Activated CD4-positive, alpha-beta T cell treated with anti-CD3 and anti-CD28 coated beads, Interleukin-2, Interleukin-6, amounts not matched to agents 100 ng/mL and 50 ng/mL, durations not matched to agents 16 hours and 8 hours (primary cell): ENCODE measurements at places on chromosomes 4 and X.

DNA sequence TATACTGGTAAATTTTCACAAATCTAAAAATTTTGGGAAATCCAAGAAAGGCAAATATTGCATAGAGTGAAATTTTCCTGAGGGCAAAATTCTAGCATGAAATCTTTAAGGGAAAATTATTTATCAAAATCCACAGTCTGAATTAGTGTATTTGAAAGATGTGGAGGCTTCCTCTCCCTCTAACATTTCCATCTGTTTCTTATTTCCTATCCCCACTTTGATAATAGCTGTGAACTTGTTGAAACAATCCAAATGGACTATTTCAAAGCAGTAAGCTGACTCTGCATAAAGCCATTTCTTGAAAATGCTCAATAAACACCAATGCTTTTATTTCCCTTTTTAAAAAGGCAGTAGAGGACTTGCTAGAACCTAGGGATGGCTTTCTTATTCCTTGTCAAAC is 107.3 kb upstream of the PABPC4L start:
- no peak for DNase-seq

DNA sequence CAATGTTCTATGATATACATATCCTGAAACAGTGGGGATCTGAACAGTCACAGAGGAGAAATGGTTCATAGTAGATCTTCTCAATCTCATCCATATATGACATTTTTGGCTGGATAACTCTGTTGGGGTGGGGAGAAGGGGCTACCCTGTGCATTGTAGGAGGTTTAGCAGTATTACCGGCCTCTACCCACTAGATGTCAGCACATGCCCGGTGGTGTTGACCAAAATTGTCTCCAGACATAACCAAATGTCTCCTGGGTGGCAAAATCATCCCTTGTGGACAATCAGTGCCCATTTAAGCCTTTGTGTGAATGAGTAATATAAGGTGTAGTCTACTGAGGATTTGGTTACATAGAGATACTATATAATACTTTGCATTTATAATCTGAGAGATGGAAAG is 89.9 kb downstream of the PLS3 start:
- peak; percentile 56 for DNase-seq

GRCh38 chr4:42398171-42398870 is 1.0 kb downstream of the SHISA3 start:
- peak; percentile 33 for DNase-seq

DNA sequence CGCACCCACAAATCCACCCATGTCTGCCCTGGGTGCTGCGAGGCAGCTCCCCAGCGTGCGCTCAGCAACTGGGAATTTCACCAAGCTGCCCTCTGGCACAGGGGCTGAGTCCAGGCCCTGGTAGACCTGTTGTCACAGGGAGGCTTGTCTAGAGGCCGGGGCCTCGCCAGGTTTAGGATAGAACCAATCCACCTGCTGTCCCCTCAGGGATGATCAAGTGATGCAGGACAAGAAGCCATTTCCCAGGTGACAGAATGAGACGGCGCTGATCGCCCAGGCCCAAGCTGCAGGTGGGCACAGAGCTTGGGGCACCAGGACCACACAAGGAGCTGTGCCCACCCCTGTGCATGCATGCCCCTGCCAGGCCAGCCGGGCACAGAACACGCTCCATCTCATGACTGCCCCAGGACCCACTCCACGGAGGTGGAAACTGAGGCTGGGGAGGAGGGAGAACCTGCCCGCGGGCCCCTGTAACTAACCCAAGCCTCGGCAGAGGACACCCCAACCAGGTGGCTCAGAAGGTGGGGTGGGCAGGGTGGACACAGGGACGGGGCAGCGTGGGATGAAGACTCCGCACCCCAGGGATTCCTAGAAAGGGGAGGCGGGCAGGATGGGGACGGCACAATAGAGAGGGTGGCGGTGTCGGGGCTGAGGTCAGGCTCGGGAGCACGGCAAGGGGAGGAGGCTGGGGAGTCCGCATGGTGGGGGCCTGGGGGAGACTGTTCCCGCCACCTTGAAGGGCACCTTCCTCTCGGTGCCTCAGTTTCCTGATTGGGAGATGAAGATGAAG is 78.0 kb downstream of the ZFYVE28 start:
- no peak for DNase-seq

DNA sequence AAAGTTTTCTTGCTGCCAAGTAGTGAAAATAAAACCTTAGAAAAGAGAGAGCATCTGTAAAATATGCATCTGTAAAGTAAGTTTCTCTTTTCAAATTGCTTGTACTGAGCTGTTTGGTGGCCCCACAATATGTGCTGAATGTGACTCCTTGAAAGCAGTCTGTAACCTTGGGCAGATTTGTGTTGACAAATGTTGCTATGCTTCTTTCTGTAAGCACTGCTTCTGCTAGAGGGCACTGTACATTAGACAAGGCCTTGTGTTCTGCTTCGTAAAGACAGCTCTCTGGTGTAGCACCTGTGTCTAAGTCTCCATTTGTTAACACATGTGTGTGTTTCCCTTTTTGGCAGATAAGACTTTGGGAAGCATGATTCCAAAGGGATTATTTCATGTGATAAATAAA is 56.6 kb upstream of the NRK start:
- no peak for DNase-seq

- no peak for DNase-seq
Measured at GRCh38 chr4:6236816-6237390, 32.7 kb upstream of the WFS1 start.

GRCh38 chr4:71772592-71772991 is 11.3 kb downstream of the GC start:
- DNase-seq = no peak

DNA sequence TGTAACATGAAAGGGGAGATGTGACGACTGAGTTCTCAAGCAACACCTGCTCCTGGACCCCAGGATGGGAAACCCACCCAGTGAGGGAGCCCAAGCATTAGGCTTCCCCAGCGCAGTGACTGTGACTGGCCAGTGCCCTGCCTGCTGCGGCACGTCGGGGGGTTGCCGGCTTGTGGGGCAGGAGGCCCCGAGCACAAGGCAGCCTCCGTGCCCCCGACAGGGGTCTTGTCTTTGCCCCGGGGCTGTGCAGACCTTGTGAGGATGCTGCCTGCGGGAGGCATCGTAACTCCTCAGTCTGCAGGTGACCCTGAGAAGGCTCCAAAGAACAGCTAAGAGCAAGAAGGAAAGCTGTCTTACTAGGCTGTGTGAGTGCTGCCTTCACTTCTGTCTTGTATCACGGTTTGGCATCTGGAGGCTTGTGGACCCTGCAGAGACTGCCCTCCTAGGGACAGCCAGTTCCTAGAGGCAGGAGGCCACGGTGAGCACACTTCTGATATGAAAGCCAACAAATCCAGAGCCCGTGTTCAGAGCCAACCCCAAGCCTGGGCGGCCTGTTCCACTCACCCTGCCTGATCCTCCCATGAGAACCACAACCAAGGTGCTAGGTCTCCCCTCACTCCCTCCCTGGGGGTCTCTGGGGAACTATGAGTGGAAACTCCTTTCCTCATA is 47.7 kb downstream of the FGFRL1 start:
- no peak for DNase-seq
